AG09319 (cell line): ENCODE measurements at places on chromosomes 12 and 14.
A peak's percentile ranks its signal among the peaks of the same experiment; 100 is the strongest.

GRCh38 chr14:35385042-35385839 is 19.3 kb downstream of the NFKBIA start:
- peak; percentile 69 for DNase-seq

DNA sequence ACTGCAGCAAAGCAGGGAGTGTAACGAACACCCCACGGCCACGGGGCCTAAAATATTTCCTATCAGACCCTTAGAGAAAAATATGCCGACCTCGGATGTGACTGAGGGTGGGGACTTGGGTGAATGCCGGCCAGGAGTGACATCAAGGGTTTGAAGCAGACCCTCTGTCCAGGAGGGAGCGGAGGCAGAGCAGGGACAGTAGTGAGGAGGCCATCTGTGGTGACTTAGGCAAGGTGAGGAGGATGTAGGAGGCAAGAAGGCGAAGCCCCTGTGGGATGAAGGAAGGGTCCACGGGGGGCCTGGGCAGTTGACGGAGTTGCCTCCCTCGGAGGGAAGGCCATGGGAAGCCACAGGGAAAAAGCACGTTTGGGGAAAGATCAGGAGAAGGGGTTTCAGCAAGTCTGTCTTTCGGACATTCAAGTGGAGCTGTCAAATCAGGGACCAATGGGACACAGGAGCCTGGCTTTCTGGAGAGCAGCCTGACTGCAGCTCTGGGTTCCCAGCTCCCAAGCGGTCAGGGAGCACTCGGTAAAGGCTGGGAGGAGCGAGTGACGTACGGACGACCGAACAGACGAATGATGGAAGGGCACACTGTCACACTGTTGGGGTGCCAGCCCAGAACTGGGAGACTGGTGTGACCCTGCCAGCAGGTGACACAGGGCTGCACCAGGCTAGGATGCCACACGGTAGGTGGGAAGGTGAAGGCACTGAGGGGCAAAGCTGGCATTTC is 74.3 kb downstream of the MOK start:
- no peak for DNase-seq

- no peak for DNase-seq
Measured at GRCh38 chr14:78946949-78947348, 776.8 kb downstream of the NRXN3 start.

GRCh38 chr12:110619534-110619953 is 5.6 kb downstream of the TCTN1 start:
- no peak for DNase-seq

GRCh38 chr14:95460647-95461478 is 55.6 kb downstream of the SYNE3 start:
- no peak for DNase-seq

DNA sequence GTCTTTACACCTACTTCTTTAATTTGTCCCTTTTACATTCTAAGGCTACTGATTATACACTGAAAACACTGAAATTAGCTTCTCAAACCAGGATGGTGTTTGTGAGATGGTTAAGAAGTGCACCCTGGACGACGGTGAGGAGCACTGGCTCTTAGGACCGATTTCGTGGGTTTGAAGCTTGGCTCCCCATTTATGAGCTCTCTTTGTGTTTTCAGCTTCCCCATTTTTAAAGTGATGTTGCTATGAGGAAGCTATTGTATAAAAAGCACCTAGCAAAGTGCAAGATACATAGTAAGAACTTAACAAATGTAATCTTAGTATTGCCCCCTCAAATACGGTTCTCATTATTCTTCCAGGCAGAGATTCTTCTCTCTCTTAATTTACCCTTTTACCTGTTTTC is 4.7 kb downstream of the NFYB start:
- DNase-seq = no peak

DNA sequence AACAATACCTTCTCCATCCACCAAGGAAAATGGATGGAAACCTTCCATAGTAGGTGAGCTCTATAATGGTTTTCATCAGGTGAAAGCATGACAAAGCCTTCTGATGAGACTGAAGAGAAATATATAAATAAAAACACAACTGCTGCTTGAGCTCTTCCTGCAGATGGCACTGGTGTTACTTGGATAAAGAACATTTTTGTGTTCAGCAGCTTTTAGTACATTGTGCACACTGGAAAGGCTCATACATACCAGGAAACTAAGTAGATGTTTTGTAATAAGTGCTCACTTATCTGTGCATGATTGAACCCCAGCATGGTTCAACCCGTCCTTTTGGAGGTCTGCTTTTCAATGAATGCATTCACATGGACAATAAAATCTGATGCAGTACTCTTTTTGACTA is 357.3 kb upstream of the MIS18BP1 start:
- DNase-seq = no peak

DNA sequence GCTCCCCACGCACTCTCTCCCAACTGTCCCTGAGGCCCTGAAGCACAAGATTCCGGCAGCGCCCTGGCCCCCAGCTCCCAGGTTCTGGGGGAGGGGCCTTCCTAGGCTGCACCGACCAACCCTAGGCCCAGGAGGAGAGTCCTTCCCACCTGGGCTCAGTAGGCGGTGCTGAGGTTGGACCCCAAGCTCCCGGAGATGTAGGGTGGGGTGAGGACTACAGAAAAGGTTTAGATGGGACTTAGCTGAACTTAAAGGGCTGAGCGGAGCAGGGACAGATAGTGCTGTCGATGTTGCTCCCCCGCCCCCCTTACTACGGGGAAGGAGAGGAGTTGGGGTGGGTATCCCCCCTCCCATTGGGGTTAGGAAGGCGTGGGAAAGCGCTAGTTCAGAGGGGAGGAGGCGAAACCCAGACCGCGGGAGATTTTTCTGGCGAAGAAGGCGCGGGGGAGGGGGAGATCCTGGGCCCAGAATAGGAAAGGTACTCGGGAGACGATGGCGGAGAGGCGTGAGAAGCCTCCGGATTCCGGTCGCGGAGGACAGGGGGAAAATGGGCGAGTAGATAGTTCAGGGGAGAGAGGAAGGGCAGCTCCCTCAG is 4.2 kb upstream of the BAZ2A start:
- no peak for DNase-seq

DNA sequence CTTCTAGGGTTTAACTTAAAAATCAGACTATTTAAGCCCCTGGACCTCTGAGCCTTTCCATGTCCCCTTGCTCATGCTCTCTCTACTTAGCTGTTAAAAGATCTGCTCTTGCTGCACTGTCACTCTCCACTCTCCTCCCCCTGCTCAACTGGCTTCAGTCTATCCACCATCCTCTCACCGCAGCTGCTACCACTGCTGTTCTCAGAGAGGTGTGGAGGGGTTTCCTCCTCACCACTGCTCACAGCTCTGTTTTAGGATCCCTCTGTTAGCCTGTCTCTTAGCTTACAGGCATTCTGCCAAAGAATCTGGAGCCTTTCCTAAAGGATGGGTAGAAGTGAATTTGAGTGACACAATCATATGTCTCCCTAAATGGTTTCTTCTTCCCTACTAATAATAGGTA is 43.7 kb upstream of the ATP2B1 start:
- no peak for DNase-seq

DNA sequence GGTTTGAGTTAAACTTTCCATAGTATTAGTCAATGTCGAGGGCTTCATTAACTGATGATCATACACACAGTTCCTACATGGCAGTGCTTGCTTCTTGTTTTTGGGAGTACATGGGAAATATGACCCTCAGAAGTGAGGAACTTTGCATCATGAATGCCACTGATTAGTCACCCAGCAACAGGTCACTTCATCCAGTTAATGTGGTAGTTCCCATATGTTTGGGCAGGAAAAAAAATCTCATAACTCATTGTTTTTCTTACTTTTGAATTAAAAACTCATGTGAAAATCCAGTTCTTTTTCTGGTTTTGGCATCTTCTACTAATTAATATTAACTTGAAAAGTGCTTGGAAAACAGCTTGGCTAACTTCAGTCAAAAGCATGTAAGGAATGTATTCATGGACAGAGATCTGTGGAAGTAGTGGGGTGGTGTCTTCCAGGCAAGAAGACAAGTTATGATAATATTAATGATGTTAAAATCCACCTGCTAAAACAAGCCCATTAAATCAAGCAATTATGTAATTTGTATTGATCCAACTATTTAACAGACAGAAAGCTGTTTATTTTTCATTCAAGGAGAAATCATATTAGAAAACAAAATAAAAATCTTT is 309.1 kb upstream of the NAV3 start:
- no peak for DNase-seq

DNA sequence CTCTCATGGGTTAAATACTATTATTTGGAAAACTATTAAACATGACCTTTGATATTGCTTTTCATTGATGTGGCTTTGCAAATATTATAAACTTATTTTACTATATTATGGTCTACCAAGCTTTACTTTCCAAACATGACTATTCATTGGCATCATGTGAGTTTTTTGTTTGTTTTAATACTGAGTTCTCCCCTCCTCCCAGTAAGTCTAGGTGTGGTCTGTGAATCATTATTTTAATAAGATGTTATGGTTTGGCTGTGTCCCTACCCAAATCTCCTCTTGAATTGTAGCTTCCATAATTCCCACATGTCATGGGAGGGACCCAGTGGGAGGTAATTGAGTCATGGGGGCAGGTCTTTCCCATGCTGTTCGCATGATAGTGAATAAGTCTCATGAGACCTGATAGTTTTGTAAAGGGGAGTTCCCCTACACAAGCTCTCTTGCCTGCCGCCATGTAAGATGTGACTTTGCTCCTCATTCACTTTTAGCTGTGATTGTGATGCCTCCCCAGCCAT is 80.0 kb downstream of the BORCS5 start:
- no peak for DNase-seq

DNA sequence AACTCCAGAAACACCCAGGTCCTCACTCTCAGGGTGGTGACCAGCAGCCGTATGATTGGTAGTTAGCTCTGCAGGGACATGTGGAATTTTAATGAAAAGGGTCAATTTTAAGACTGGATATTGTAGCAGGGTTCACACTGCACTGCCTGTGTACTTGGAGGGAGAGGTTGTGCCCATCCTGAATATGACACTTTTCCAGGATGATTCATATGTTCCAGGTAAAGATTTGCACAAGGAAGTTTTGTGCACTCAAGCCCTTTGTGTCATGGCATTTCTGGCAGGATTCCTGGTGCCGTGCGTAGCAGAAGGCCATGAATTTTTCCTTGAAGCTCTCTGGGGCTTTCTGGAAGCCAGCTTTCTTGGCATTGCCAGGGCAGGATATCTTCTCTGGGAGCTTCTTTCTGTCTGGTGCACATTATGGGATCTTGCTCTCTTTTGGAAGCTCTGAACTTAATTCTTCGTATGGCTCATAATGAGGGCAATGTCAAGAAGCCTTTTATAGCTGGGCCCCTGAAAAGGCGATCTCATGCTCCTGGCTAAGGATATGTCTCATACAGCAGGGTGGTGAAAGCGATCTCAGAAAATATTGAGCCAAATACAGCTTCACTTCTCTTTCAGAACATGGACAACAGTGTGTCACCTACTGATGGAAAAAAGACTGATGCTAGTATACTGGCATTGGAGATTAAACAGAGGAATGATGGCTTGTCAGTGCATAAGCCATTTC is 1133.9 kb downstream of the AACS start:
- DNase-seq = no peak

GRCh38 chr12:23543767-23544166 is 405.7 kb downstream of the SOX5 start:
- DNase-seq = no peak

- DNase-seq = no peak
Measured at GRCh38 chr12:127150479-127150878, 1116.5 kb upstream of the TMEM132C start.
